ENCODE measurements at places on chromosomes 6 and 20.
A peak's percentile ranks its signal among the peaks of the same experiment; 100 is the strongest.

GRCh38 chr6:111382476-111383294 is 100.3 kb downstream of the REV3L start:
- DNase-seq, result no peak

DNA sequence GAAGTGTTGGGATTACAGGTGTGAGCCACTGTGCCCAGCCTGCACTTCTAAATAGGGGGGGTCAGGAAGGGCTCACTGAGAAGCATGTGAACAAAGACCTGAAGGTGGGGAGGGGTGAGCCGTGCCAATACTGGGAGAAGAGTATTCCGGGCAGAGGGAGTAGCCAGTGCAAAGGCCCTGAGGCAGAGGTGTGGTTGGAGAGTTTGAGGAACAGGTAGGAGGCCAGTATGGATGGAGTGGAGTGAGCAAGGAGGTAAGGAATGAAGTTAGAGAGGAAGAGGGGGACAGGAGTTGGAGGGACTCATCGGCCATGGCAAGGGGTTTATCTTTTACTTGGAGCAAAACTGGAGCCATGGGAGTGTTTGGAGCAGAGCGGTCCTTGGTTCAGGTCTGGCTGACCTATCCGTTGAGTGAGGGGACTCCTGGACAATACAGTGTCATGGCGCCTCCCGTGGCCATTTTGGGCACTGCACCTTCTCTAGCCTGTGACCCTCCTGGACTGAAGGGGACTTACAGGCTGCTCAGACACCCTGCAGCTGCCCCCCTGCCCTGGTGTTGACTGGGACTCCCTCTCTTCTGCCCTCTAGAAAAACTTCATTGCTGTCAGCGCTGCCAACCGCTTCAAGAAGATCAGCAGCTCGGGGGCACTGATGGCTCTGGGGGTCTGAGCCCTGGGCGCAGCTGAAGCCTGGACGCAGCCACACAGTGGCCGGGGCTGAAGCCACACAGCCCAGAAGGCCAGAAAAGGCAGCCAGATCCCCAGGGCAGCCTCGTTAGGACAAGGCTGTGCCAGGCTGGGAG is 12.1 kb downstream of the FOXS1 start:
- DNase-seq, result peak; percentile 73

GRCh38 chr20:44384423-44385027 is 29.0 kb downstream of the HNF4A start:
- peak; percentile 58 for DNase-seq

DNA sequence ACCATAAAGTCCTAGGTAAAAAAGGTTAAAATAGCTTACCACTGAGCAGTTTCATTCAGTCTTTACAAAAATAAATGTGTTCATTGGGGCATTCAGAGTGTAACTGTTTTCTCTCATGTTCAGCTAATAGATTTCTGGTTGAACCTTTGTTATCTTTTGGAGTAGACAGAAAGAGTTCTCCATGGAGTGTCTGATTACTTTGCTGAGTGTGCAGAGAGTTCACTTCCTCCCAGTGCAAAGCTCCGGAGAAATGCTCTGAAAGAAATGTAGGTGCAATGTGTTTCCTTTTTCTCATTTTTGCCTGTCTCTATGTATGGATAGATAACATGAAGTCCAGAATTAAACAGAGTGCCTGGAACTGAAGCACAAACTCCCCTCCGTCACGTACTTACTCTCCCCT is 52.6 kb downstream of the JAG1 start:
- no peak for DNase-seq

DNA sequence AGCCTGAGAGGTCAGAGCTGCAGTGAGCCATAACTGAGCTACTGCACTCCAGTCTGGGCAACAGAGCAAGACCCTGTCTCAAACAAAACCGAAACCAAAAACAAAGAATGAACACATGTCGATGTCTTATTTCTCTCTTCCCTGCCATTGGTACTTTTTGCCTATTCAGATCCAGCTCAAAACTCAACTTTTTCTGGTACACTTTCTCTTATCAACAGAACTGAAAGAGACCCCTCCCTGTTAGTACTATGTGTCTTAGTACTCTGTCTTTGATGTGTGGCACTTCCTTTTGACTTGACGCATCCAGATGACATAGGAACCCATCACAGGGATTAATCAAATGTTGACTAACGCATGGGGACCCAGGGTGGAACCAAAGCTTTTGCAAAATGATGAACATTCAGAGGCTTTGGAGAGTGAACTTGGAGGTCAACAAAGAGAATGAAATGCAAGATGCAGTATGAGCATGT is 44.8 kb downstream of the AKAP12 start:
- peak; percentile 13 for DNase-seq

DNA sequence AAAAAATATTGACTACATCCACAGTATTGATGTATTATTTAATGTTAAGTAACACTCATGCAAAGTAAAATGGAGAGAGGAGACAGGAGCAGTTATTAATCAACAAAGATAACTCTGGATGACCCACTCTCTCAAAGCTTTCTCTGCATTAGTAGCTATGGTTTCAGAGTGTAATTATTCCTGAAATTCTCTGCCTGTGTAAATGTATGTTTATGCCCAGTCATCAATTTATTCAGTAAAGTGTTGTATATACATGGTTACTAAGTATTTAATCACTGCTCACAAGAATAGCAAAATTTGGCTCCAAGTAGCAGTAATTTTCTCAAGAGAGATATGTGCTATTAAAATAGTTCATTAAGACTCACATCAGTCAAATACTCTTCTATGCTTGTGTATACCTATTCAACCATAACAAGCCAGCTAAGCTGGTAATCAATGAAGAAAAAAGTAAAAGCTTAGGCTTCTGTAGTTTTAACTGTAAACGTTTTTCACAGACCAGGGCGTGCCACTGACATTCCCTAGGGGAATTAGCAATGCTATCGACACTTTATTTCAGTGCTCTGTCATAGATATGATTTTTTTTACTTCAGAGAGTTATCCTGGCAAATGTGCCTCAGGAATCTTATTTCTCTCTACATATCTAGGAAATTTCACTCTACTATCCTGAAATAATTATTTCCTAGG is 54.0 kb upstream of the RAB32 start:
- DNase-seq, result no peak

DNA sequence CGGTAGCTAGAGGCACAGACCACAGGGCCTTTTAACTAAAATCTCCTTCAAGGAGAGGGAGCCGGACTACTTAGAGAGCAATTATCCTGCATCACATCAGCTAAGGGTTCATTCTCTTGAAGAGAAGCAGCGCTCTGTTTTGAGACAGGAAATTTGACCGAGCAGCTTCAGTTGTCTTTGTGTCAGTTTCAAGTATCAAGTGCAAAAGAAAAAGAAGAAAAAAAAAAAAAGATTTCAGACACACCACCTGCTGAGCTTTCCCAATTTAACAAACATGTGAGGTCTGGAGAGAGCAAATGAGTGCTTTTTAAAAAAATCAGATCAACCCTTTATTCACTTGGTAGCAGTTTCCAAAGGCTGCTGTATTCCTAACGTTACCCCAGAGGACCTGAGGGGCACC is 273.5 kb upstream of the POU3F2 start:
- no peak for DNase-seq

DNA sequence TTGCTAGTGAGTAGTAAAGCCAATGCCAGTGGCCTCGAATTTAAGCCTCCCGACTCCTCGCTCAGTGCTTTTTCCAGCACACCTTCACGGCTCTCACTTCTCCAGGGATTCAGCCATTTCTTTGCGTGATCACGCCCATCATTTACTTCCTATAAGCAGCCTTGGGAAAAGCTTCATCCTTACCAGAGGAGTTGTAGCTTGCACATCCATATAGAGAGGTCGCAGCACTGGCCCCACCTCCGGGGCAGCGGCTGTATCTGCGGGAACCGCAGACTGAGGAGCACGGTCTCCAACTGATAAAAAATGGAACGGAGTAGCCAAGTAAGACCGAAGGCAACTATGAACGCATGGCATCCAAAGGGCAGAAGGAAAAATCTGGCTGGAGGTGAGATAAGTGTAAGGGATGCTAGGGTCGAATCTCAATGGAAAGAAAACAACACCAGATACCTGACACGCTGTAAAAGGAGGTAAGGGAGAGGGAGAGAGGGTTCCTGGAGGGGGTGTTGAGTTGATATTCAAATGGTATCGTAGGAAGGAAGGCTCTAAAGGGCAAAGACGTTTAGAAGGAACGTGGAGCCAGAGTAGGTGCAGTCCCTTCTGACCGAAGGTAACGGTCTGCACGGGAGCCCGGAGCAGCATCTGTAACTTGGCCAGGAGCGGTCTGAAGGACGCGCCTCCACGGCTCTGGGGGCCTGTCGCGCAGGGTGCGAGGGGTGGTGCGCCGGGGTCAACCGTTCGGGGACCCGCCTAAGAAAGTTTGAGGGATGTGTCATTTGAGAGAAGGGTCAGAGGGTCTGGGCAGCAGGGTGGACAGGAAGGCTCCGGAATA is 640 bp downstream of the NFS1 start:
- DNase-seq, result peak; percentile 25

DNA sequence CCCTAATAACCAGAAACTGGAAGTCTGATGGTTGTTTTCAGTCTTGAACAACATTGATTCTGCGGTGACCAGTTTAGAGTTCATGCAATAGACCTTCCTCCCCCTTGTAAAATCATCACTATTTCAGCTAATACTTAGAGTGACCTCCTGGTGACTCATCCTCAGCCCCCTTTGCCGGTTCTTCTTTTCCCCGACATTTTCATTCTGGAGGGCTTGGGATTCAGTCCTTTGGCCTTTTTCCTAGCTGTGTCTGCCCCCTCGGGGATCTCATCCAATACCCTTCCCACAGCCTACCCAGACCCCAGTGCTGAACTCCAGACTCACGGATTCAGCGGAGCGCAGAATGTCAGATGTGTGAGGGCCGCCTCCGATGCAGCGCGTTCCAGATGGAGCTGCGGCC is 7.5 kb upstream of the BHLHE23 start:
- no peak for DNase-seq

GRCh38 chr6:130908188-130908587 is 81.0 kb downstream of the SMLR1 start:
- DNase-seq, result no peak

DNA sequence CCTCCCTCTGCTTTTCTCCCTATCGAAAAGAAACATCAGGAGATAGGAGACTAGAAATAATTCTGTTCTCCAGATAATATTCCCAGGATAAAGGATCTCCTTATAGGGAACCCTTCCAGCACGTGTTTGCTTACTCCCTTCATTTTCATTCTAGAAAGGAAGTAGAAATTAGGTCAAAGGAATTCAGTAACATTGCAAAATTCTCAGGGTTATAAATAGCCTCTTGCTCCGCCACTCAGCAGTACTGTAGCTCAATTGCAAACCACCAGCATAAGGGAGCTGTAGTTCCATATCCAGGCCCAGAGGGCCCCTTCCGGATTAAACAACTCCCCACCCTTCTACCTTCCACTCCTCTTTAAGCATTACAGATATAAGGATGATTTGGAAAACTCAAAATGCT is 6.2 kb downstream of the ELMO2 start:
- DNase-seq, result no peak

All from germinal center (tissue), 1 donor.